ENCODE measurements at places on chromosomes 5 and 9.

DNA sequence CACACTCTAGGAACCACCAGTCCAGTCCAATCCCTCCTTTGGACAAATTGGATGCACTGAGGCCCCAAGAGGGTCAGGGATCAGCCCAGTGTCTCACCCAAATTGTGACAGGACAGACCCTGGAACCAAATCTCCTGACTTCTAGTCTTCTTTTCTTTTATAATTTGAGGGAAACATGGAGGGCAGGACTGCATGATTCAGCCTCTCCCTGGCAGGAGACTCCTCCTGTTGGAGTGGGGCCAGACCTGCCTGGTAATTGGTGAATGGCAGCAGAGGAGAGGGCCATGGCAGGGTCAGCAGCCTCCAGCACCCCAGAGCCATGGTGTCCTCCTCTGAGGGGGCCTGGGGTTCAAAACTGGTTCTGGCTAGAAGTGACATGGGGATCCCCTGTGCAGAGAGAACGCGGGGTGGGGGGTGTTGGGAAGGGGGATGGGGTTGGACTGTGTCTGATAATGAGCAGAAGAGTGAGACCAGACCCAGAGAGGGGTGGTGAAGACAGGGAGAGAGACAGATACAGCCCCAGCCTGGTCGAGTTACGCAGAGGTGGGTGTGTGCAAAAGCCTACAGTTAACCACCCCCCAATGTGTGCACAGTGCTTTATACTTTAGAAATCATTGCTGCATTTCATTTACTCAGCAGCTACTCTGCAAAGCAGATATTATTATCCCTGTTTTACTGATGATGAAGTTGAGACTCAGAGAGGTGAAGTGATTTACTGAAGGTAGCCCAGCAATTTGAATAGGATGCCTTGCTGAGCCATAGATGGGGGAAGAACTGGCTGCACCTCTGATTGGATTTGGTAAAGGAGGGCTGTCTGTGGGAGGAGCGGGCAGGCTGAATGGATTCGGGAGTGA lies 3.8 kb upstream of the SYNPO start:
- no peak for DNase-seq

DNA sequence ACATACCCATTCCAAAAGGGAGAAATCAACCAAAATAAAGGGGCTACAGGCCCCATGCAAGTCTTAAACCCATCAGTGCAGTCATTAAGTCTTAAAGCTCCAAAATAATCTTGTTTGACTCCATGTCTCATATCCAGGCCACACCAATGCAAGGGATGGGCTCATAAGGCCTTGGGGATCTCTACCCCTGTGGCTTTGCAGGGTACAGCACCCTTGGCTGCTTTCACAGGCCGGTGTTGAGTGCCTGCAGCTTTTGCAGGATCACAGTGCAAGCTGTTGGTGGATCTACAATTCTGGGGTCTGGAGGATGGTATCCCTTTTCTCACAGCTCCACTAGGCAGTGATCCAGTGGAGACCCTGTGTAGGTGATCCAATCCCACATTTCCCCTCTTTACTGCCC lies 5.0 kb upstream of the SPINK14 start:
- DNase-seq, result no peak

DNA sequence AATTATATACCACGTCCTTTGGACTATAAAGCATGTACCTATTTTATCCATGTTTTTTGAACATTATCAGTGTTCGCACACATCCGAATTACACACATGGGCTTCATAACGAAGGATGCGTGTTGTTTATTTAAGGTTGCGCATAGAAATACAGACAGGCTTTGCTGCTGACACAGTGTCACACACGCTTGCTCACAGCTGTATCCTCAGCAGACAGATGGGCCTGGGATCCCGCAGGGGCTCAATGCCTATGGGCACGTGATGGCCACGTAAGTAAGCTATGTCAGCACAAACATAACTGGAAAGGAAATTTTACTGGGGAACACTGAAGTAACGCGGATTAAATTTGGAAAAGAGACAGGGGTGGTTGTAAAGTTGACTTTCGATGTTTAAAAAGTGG lies 76.6 kb downstream of the OTULIN start:
- no peak for DNase-seq

DNA sequence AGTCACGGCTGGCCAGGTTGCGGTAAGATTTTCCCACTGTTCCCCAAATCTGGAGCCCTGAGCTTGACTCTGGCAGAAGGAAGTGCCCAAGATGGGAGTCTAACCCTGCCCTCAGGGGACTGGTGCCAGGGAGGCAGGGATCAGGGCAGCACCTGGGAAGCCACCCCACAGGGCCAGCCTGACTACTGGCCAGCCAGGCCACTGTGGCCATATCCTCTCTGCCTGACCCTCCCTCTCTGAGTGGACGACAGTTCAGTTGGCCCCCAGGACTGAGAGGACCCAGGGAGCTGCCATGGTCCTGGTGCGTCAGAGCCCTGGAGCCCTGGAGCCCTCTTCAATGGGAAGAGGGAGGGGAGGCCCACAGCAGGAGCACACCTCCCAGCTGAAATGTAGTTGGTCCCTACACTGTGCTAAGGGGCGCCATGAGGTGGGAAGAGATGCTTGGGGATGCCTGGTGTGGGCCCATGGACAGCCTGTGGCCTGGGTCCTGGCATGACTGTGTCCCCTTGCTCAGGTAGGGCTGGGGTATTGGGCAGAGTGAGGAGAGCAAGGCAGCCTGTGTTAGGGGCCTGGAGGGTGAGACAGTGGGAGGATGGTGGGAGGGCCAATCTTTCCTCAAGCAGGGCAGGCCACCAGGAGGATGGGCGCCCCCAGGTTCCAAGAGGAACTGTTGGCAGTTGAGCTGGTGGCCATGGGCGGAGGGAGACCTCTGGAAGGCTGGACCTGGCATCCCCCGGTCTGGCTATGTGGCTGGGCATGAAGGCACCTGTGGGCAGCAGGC lies 81.1 kb downstream of the PHF2 start:
- no peak for DNase-seq

DNA sequence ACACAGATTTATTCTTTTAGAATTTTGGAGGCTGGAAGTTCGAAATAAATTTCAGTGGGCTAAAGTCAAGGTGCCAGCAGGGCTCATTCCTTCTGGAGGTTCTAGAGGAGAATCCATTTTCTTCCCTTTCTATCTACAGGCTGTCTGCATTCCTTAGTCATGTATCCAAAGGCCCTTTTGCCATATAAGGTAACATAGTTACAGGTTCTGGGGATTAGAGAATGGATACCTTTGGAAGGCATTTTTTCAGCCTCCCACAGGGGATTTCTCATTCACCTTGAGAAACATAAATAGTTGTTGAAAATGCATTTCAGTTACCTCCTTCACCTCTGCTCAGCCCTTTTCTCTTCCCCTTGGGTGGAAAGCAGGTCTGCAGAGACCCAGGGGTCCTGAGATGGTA lies 280.0 kb upstream of the MAP3K1 start:
- DNase-seq, result no peak

DNA sequence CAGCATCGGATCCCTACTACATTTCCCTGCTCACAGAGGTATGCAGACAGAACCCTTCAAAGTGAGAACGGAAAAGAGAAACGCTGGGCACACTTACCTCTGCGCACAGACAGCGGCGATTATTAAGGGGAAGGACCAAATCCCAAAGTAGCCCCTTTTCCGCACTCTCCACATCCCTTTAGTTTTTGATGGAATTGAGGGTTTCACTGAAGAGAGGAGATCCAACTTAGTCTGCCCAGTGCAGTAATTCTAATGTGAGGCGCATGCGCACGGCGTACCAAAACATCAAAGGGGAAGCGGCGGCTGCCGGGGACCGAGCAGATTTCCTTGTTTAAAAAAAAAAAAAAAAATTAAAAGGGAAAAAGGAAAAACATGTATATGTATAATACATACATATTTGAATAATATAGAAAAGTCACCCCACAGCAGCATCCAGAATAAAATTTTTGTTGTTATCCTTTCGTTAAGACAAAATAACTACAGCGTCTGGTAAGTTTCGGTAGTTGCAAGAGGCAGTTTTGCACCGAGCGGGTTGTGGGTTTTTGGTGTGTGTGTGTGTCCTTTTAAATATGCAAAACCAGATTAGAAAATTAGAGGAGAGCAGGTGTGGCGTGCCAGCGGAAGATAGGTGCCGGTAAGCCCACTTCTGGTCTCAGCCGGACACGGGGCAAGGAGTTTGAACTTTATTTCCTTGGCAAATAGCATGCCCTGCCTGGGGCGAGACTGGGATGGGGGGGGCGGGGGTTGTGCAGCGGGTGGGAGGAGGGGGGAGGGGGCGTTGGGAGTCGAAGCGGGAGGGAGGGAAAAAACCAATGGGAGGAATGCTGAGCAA lies at the start of gene GABRB2:
Gene GABRB2, minus strand, starts transcription at position 256 of the 832 bp plus-strand sequence. Its CDS starts 82 bp downstream, at position 174.
- DNase-seq, result no peak

DNA sequence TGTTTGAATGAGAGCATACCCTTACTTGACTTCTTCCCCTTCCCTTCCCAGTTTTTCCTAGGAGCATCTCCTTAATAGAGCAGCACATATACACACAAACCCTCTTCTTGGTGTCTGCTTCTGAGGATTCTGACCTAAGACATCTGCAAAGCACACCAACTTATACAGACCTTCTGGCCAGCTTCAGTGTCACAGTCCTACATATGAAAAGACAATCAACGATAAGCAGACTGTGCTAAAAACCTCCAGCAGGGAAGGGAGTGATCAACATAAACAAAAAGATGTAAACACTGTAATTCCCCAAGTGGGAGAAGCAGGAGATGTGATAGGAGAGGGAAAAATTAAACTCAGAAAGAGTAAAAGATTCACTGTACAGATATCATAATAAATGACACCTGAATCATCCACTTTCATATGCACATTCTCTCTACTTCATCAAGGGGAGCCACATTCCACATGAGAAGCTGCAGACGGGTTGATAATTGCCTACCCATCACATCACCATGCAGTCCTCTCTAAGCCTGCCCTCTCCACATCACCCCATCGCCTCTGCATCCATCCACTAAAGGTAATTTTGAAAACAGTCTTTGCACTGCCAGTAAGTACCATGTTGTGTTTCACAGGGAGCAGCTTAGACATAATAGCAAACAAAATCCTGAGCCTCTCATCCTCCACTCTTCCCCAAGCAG lies 13.0 kb downstream of the APBA1 start:
- no peak for DNase-seq

DNA sequence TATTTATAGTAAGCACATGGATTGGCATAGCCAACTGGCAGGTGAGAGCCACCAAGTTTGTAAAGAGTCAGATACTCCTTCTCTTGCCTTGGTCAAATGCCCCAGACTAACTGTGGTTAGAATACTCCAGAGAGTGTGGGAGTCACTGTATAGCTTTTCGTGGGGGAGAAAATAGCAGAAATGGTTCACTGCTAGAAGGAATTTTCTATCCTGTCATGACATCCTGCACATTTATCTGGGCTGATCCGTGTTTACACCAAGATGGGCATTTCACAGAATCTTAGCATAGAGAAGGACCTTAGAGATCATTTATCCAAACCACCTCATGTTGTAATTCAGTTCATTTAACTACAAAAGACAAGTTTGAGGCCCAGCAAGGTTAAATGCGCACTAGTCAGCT lies 460.8 kb downstream of the ENC1 start:
- DNase-seq, result no peak

DNA sequence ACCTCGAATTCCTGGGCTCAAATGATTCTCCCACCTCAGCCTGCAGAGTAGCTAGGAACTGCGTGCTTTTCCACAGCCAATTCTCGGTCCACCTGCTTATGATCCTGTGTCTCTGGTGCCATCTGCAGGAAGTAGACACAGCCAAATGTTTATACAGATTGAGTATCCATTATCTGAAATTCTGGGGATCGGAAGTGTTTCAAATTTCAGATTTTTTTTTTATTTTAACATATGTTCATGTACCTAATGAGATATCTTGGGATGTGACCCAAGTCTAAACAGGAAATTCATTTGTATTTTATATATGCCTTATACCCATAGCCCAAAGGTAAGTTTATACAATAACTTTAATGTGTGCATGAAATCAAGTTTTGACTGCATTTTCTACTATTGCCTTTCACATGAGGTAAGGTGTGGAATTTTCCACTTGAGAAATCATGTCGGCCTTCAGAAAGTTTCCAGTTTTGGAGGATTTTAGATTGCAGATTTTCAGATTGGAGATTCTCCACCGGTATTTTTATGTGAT lies 89.5 kb downstream of the ESM1 start:
- no peak for DNase-seq

DNA sequence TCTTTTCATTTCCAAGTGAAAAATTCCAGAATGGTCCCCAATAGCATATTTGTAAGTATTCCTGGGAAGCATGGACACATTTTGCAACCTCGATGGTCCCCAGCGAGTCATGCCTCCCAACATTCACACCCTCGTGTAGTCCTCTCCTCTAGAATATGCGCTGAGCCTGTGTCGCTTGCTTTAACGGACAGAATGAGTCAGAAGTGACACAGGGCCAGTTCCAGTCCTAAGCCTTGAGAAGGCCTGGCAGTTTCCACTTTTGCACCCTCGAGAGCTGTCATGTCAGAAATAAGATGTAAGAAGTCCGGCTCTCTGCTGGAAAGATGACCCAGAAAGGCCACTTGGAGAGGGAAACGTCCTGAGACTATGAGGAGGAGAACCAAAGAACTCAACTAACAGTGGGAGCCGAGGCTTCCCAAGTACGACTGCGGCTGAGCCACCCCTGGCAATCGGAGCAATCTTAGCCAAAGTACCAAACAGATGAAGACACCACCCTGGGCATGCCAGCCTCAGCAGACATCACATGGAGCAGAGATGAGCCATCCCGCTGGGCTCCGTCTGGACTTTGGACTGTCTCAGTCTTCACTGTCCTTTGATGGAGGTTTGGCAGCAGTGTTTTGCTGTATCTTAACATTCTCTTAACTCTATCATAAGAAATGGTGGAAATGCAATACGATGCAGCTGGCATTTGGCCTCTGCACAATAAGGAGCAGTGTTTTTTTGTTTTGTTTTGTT lies 42.6 kb upstream of the GFPT2 start:
- DNase-seq, result no peak

- DNase-seq, result no peak
Measured at GRCh38 chr5:95543017-95543705, 11.6 kb downstream of the SKIC3 start.

GRCh38 chr5:107135391-107135790 lies 535.3 kb downstream of the EFNA5 start:
- no peak for DNase-seq

- DNase-seq, result no peak
Measured at GRCh38 chr9:127129718-127130085, 7.3 kb upstream of the ANGPTL2 start.

DNA sequence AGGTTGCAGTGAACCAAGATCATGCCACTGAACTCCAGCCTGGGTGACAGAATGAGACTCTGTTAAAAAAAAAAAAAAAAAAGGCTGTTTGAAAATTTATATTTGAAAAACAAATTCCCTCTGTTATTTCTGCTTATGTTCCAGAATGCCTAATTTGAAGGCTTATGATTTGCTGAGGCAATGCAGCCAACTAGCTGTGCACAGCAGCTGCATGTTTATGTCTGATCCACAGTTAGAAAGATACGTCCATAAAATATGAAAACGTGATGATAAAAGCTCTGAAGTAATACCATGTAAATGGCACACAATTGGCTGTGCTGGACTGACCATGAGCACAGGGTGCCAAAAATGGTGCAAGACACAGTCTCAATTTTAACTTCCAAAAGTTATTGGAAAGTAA lies 453.2 kb downstream of the TUSC1 start:
- DNase-seq, result no peak

GRCh38 chr9:8723195-8723594 lies 923.6 kb upstream of the DMAC1 start:
- no peak for DNase-seq
